Stimulated activated CD4-positive, alpha-beta T cell treated with anti-CD3 and anti-CD28 coated beads, Interleukin-2, amount 100 ng/mL, for 24 hours (primary cell): ENCODE measurements at places on chromosomes 5 and 9.

- no peak for DNase-seq
Observed at GRCh38 chr9:114028646-114029045, 49.5 kb downstream of the AMBP start.

DNA sequence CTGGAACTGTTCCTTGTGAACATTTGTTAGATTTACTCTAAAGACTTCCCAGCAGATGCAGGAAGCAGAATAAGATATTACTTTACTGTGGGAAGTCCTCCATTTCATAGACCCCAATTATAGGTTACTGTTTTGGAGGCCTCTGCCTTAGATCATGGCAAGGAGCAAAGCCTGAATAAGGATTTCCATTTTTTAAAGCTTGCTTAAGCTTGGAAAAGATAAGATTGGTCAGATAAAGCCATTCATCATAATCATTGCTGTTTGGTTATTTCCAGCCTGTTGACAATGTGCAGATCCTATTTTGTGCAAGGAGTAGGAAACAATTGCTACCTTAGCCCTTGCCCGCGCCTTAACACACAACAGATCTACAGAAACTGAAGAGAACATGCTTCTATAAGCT is 129.5 kb upstream of the ITGA1 start:
- no peak for DNase-seq

- no peak for DNase-seq
Observed at GRCh38 chr9:135418161-135418560, 61.4 kb upstream of the PPP1R26 start.

DNA sequence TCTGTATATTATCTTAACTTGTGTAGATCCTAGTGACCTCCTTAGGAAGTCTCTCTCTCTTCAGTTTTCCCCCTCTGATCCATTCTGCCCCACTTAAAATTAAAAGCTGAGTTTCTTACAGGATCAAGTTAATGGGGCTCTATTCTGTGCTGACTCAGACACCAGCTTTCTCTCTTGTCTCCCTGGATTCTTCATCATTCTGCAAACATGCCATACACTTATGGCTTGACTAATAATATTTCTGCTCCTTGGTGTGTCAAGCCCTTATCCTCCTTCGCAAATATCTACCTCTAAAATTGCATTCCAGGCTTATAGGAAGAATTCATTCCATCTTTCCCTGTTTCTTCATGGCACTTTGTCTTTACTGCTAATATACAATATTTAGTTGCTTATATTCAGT is 18.1 kb downstream of the LRRC70 start:
- no peak for DNase-seq

GRCh38 chr9:129834489-129835127 is 467 bp downstream of the C9orf78 start:
- DNase-seq = peak; percentile 53
